ENCODE measurements at places on chromosomes 6 and 20. TPM values are rescaled to one million over a fixed set of nuclear protein-coding genes. Genes with fewer than 3 reads are reported as not detected.

The CCN5 gene
- 1,283 TPM for total RNA-seq

DNA sequence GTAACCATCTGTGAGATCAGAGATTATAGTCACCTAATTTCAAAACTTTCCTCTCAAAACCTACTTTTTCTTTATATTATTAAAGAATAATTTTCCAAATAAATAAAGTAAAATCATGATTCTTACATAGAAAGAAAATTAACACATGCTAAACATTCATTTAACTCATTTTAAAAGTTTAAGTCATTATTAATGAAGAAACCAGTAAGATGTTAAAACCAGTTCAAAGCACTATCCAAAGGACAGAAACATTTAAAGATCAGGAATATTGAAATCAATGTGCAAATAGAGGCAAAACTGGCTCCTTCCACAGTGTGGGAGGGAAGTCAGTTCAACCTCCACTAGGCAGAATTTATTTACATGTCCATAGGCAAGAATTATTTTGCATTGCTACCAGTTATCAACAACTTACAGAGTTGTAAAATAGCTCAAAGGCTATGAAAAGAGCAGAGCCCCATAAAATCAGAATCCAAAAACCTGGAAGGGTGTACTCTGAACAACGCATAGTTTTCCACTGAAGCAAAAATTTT lies 146.9 kb downstream of the KHDC1L start:
- no peak for DNase-seq
- no peak overlapping the region for H3K4me3 ChIP-seq
- H3K27ac ChIP-seq: no peak overlapping the region
- no peaks in the 10 kb centered on the region for H3K36me3 ChIP-seq

GRCh38 chr20:54872440-54872839 lies 397.0 kb downstream of the DOK5 start:
- DNase-seq: no peak
- H3K27me3 ChIP-seq: no peaks in the 10 kb centered on the region
- no peak overlapping the region for H3K27ac ChIP-seq
- no peaks in the 10 kb centered on the region for H3K36me3 ChIP-seq
- no peaks in the 10 kb centered on the region for H3K4me1 ChIP-seq

The CDK19 gene
- total RNA-seq: 17.9 TPM

The LY6G6C gene
- not detected for total RNA-seq

- no peak overlapping the region for H3K4me3 ChIP-seq
- H3K27me3 ChIP-seq: no peaks in the 10 kb centered on the region
- no peaks in the 10 kb centered on the region for H3K36me3 ChIP-seq
- no peak for DNase-seq
Observed at GRCh38 chr6:100276311-100277057, 188.2 kb downstream of the SIM1 start.

The PPP1R16B gene
- 8.2 TPM for total RNA-seq

The CSNK2A1 gene
- total RNA-seq: 55.0 TPM

GRCh38 chr6:113317891-113318574 lies 539.1 kb upstream of the MARCKS start:
- H3K4me3 ChIP-seq: no peak overlapping the region
- no peaks in the 10 kb centered on the region for H3K4me1 ChIP-seq
- no peaks in the 10 kb centered on the region for H3K36me3 ChIP-seq
- H3K27me3 ChIP-seq: no peaks in the 10 kb centered on the region

GRCh38 chr6:53686355-53686940 lies 20.9 kb upstream of the KLHL31 start:
- no peak for DNase-seq
- no peaks in the 10 kb centered on the region for H3K27me3 ChIP-seq
- H3K4me1 ChIP-seq: no peaks in the 10 kb centered on the region
- no peak overlapping the region for H3K27ac ChIP-seq

DNA sequence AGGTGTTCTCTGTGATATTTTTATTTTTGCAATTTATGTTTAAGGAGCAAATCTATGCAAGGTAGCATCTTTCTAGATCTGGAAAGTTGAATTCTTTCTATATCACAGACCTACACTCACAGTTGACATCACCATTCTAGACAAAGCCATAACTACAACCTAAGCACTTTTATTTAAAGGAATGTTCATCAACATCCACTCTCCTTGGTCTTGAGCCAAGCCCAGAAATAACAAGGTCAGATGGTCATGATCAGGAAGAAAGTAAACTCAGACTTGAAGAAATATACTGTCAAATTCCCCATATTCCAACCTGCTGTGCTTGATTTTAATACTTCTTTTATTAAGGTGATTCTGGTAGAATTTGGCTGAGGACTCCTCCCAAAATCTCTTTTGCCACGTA lies 32.2 kb downstream of the MMUT start:
- no peaks in the 10 kb centered on the region for H3K36me3 ChIP-seq
- no peaks in the 10 kb centered on the region for H3K27me3 ChIP-seq
- H3K4me1 ChIP-seq: no peaks in the 10 kb centered on the region
- no peak overlapping the region for H3K4me3 ChIP-seq
- no peak overlapping the region for H3K27ac ChIP-seq
- DNase-seq: no peak
